ENCODE measurements at places on chromosomes 5 and 9. TPM values are rescaled to one million over a fixed set of nuclear protein-coding genes. Genes with fewer than 3 reads are reported as not detected.
A peak's percentile ranks its signal among the peaks of the same experiment; 100 is the strongest.

Gene SPINK5
- not detected for total RNA-seq

Gene INSL6
- not detected for total RNA-seq

Gene DPM2
- total RNA-seq = 31.4 TPM

Gene DPYSL3
- not detected for total RNA-seq

DNA sequence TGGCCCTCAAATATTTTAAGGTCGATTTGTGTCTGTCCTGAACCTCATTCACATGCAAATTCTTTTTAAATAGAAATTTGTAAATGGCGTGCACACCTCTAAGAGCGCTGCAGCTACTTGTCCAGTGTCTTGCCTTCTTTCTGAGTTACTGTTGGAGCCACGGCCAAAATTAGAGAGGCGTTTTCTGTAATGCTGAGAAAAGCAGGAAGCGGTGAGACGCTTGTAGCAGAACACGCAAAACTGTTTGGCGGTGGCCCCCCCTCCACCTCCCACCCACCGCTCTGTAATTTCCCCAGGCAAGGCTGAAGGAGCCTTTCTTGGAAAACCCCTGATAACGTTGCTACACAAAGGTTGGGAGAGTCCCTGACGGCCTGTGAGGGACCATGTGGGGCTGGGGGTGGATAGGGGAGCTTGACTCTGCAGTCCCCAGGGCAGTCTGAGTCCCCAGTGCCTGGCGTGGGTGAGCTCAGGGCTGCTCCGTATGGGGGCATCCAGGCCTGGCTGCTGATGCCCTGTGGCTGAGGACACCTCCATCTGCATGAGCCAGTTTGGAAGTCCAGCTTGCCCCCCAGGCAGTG lies 96.5 kb downstream of the GADD45G start:
- peaks cover 21% of the 10 kb centered on the region for H3K4me1 ChIP-seq
- DNase-seq = peak; percentile 49
- no peak overlapping the region for H3K4me3 ChIP-seq
- H3K36me3 ChIP-seq = no peaks in the 10 kb centered on the region
- no peaks in the 10 kb centered on the region for H3K27me3 ChIP-seq

- DNase-seq = no peak
- H3K36me3 ChIP-seq = no peaks in the 10 kb centered on the region
- H3K4me1 ChIP-seq = no peaks in the 10 kb centered on the region
- no peak overlapping the region for H3K4me3 ChIP-seq
- H3K27ac ChIP-seq = no peak overlapping the region
- H3K27me3 ChIP-seq = no peaks in the 10 kb centered on the region
Observed at GRCh38 chr5:16082053-16082452, 97.5 kb downstream of the MARCHF11 start.

DNA sequence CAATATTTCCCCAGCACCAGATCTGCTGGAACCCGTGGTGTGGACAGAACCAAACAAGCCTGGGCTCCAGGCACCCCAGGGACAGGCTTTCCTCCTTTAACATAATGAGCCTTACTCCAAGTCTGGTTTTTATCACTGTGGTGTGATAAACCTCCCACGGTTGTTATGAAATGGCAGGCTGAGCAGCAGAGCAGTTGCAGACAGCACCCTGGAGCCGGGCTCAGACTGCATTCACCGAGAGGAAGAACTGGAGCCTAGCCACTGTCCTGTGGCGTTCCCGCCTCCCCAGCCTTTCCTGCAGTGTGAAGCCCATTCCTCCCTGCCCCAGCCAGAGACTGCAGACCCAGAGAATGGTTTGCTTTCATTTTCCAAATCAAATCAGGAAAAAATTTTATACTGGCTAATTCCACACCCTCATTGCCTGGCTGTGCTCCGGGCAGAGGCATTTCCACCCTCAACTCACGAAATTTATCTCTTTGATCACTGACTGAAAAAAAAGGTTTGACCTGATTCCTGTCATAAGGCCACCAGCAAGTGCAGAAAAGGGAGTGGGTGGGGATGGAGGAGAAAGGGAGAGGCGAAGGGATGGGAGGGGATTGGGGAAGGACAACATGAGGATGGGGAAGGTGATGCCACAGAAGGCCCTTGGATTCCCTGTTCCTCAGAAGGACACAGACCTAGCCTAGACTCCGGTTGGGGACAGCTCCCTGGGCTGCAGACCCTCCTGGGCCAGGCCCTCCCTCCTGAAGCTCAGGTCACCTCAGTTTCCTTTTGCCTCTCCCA lies 18.9 kb downstream of the IPPK start:
- peaks cover 45% of the 10 kb centered on the region for H3K36me3 ChIP-seq
- no peaks in the 10 kb centered on the region for H3K4me1 ChIP-seq
- H3K27ac ChIP-seq = no peak overlapping the region

Gene STING1
- 95.5 TPM for total RNA-seq

Gene HTR1A
- not detected for total RNA-seq

DNA sequence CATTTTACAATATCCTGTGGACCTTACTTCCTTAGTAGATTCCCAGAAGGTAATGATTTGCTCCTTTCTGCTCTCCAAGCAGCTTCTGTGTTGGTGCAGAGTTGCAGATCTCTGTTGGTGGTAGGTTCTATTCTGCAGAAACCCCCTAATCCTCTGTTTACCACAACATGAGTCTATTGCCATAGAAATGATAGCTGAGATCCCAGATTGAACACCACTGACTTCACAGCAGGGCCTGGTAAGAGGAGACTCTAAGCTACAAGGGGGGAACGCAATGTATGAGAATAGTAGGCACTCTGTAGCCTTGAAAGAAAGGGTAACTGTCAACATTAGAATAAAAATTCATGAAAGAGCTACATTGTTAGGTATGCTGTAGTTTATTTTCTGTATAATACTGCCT lies 59.5 kb downstream of the MUSK start:
- H3K27ac ChIP-seq = no peak overlapping the region
- no peaks in the 10 kb centered on the region for H3K27me3 ChIP-seq
- no peaks in the 10 kb centered on the region for H3K36me3 ChIP-seq
- H3K4me1 ChIP-seq = no peaks in the 10 kb centered on the region

DNA sequence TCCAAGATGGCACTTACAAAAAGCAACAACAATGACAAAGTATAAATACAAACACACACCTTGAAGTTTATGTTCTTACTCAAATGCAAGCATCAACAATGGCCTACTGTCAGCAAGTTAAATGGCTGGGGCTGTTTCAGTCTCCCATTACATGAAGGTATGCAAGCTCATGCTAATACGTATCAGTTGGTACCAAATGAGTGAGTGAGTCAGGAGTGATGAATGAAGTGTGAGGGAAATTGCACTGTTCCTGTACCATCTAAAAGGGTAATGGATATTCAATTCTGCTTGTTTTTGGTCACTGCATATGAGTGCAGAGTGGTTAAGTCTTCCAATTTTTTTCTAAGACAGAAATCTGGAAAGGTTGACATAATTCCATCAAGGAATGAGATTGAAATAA lies 964.9 kb downstream of the MAT2B start:
- no peaks in the 10 kb centered on the region for H3K27me3 ChIP-seq
- H3K27ac ChIP-seq = no peak overlapping the region
- H3K4me1 ChIP-seq = no peaks in the 10 kb centered on the region
- H3K4me3 ChIP-seq = no peak overlapping the region

Gene TRPM3
- total RNA-seq = not detected

GRCh38 chr5:91378752-91379211 lies 4.3 kb downstream of the ARRDC3 start:
- no peaks in the 10 kb centered on the region for H3K27me3 ChIP-seq
- peaks cover 45% of the 10 kb centered on the region for H3K36me3 ChIP-seq
- no peaks in the 10 kb centered on the region for H3K4me1 ChIP-seq

- no peak overlapping the region for H3K27ac ChIP-seq
- H3K27me3 ChIP-seq = no peaks in the 10 kb centered on the region
- no peaks in the 10 kb centered on the region for H3K36me3 ChIP-seq
Observed at GRCh38 chr5:161745392-161745791, 59.9 kb downstream of the GABRA6 start.

Gene TSSK1B
- not detected for total RNA-seq

- DNase-seq = peak; percentile 43
- no peaks in the 10 kb centered on the region for H3K36me3 ChIP-seq
- peak overlapping the region; percentile 32 for H3K4me3 ChIP-seq
- peak overlapping the region; percentile 86 for H3K27ac ChIP-seq
- H3K4me1 ChIP-seq = peaks cover 55% of the 10 kb centered on the region
- H3K27me3 ChIP-seq = no peaks in the 10 kb centered on the region
Observed at GRCh38 chr9:72305102-72305546, 59.9 kb downstream of the ZFAND5 start.

DNA sequence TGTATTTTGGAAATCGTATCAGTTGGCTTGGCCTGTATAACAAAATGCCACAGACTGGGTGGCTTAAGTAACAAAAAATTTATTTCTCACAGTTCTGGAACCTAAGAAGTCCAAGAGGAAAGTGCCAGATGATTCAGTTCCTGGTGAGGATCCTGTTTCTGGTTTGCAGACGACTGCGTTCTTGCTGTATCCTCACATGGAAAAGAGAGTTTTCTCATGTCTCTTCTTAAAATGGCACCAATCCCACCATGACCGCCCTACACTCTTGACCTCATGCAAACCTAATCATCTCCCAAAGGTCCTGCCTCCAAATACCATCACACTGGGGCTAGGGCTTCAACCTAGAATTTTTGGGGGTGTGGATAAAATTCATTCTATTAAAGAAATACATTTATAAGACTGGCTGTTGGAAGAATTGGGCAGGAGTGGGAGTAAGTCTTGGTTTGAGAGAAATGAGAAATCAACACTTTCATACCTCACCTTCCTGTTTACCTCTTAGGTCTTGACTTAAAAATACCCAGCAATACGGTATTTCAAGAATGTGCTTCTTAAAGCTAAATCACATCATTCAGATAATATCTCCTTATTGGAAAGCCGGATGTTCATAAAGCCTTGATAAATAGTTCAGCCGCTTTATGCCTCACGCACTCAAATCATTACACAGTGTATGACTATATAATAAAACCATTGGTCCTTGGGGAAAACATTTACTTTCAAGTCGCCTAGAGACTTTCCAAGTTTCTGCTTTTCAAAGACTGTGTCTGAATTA lies 28.7 kb downstream of the PTTG1 start:
- DNase-seq = no peak
- H3K27me3 ChIP-seq = no peaks in the 10 kb centered on the region
- H3K4me1 ChIP-seq = no peaks in the 10 kb centered on the region

DNA sequence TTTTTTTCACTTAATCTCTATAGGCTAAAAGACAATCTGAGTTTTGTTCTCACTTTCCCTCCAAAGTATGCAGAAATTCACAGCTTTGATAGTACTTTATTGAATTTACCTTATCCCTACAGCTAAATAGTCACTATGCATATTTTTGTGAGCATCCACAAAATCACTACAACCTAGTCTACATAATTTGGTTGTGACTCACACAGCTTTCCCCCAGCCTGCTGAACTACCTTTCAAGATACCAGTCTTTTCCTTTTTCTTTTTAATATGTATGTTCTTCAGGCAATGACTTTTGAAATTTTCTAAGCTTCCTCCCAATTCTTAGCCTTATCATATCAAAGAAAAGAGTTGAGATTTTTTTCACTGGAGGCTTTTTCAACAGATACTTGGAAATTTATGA lies 347.3 kb upstream of the CDH6 start:
- H3K36me3 ChIP-seq = no peaks in the 10 kb centered on the region
- no peak overlapping the region for H3K27ac ChIP-seq
- H3K4me1 ChIP-seq = no peaks in the 10 kb centered on the region
- no peaks in the 10 kb centered on the region for H3K27me3 ChIP-seq

DNA sequence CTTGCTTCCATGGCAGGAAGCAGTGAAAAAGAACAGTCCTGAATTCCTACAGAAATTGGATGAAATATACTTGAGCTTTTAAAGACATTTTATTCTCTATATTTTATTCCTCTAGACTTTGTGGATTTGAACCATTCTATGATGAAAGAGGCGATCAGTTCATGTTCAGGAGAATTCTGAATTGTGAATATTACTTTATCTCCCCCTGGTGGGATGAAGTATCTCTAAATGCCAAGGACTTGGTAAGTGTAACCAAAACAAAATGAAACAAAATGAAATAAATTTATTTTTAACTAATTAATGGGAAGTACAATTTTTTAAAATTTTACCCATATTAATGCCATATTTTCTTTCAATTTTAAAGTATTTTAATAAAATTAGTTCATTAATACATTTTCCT lies 34.1 kb downstream of the STARD4 start:
- no peaks in the 10 kb centered on the region for H3K36me3 ChIP-seq
- DNase-seq = no peak
- H3K4me1 ChIP-seq = no peaks in the 10 kb centered on the region
- H3K27me3 ChIP-seq = peaks cover 3% of the 10 kb centered on the region
- no peak overlapping the region for H3K4me3 ChIP-seq

DNA sequence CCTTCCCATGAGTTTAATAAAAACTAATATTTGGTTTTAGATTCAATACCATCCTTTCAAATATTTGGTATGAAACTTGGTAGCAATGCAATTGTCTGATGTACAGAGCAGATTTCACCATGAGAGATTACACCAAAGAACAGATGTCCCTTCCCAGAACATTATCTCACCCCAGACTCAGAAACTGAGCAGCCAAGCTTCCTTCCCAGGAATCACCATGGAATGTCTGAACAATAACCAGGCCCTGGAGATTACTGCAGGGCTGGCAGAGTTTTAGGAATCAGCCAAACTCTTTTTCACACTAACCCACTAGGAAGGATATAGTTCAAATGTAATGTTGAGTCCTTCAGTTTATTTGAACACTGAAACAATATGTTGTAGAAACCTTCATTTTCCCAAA lies 23.9 kb downstream of the CLTA start:
- H3K27ac ChIP-seq = no peak overlapping the region
- H3K36me3 ChIP-seq = peaks cover 60% of the 10 kb centered on the region
- peaks cover 3% of the 10 kb centered on the region for H3K4me1 ChIP-seq
- no peak overlapping the region for H3K4me3 ChIP-seq

Gene BBLN
- 61.8 TPM for total RNA-seq

GRCh38 chr9:19938990-19939733 lies 150.3 kb upstream of the SLC24A2 start:
- DNase-seq = no peak
- H3K27me3 ChIP-seq = no peaks in the 10 kb centered on the region

Gene PTGES
- 0.47 TPM for total RNA-seq

GRCh38 chr5:3377831-3378230 lies 217.8 kb upstream of the IRX1 start:
- H3K27me3 ChIP-seq = no peaks in the 10 kb centered on the region
- no peak for DNase-seq
- H3K27ac ChIP-seq = no peak overlapping the region
- H3K4me3 ChIP-seq = no peak overlapping the region
- H3K4me1 ChIP-seq = no peaks in the 10 kb centered on the region

GRCh38 chr5:154311362-154311761 lies 120.8 kb downstream of the GALNT10 start:
- no peak for DNase-seq
- no peaks in the 10 kb centered on the region for H3K27me3 ChIP-seq
- H3K36me3 ChIP-seq = peaks cover 2% of the 10 kb centered on the region
- H3K4me1 ChIP-seq = peaks cover 13% of the 10 kb centered on the region

Gene KIF27
- total RNA-seq = 4.6 TPM

DNA sequence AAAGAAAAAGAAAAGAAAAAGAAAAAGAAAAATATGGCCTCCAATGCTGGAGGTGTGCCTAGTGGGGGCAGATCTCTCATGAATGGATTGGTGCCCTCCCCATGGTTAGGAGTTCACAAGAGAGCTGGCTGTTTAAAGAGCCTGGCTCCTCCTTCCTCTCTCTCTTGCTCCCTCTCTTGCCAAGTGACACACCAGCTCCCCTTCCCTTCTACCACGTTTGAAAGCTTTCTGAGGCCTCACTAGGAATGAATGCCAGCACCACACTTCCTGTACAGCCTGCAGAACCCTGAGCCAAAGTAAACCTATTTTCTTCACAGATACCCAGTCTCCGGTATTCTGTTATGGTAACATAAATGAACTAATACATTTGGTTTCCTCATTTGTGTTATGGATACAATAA lies 14.4 kb upstream of the GALNT10 start:
- no peaks in the 10 kb centered on the region for H3K4me1 ChIP-seq
- no peak overlapping the region for H3K4me3 ChIP-seq
- no peak for DNase-seq
- H3K27ac ChIP-seq = no peak overlapping the region

Measured in natural killer cell (primary cell).